ENCODE measurements at places on chromosomes 5 and 9.

GRCh38 chr9:99451112-99451606, 229.1 kb downstream of the SEC61B start:
- DNase-seq = no peak

- DNase-seq = peak; percentile 83
Measured at GRCh38 chr5:145984072-145984471, 47.7 kb downstream of the SH3RF2 start.

- DNase-seq = no peak
Measured at GRCh38 chr5:82360022-82360421, 81.9 kb upstream of the RPS23 start.

GRCh38 chr9:112487008-112487798, 576 bp downstream of the KIAA1958 start:
- no peak for DNase-seq

DNA sequence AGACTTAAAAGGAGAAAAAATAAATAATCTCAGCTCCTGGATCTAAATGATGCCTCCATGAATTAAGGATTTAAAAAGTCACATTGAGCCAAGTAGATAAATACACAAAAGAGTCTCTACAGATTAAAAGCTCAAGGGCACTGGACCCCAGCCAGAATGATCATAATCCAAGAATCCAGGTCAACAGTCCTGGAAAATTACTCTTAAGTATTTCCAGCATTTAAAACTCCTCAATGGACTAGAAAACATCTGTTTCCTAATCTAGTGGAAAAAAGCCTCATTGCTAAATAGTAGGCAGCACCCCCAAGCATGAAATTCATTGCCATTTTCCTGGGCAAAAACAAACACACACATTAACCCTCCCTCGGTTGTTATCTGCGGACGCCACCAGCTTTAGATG, 96.8 kb downstream of the FRMD3 start:
- DNase-seq = no peak

DNA sequence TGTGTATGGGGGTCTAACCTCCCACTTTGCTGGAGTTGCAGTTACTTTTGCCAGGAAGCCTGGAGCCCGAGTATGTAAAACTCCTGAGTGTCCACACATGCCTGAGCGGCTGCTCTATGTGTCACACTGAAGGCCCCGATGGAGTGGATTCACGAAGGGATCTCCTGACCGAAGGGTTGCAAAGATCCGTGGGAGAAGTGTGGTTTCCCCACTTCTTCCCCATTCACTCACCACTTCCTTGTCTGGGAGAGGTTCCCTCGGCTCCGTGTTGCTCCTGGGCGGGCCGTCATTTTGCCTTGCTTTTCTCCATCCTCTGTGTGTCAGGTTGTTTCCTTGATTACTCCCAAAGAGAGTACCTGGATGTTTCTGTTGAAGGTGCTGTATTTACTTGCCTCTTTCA, 16.2 kb upstream of the IL3 start:
- no peak for DNase-seq

Measured in GF-D8 (cell line).